ENCODE measurements at places on chromosomes 3 and 15.

DNA sequence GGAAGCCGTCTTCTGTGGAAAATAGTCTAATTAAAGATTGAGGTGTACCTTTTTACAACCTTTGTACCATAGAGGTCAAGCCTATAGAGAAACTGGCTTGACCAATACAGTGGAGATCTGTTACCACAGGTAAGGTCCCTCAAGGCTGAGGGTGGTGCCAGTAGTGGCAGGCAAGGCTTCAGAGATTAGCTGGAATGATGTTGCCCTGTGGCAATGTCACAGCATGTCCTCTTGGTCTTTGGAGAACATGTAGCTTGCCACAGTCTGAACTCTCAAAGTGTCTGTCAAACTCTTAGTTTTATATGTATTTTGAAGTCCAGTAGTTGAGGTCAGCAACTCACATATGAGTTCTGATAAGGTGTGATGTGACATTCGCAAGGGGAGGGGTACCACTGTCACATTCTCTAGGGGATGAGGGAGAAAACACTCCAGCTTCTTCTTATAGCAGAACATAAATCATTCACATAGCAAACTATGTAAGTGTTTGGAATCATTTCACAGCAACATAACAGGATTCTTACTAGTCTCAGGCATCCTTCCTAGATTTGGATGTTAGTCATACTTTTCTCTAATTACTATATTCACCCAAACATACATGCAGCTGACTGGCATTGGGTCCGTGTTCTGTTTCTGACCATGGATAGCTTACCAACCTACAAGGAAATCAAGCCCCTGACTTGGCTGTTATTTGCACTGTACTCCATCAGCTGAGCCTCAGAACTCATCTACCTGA lies 173.6 kb downstream of the UBE2E2 start:
- DNase-seq = no peak

GRCh38 chr3:31847760-31848159 lies 133.3 kb downstream of the OSBPL10 start:
- no peak for DNase-seq

DNA sequence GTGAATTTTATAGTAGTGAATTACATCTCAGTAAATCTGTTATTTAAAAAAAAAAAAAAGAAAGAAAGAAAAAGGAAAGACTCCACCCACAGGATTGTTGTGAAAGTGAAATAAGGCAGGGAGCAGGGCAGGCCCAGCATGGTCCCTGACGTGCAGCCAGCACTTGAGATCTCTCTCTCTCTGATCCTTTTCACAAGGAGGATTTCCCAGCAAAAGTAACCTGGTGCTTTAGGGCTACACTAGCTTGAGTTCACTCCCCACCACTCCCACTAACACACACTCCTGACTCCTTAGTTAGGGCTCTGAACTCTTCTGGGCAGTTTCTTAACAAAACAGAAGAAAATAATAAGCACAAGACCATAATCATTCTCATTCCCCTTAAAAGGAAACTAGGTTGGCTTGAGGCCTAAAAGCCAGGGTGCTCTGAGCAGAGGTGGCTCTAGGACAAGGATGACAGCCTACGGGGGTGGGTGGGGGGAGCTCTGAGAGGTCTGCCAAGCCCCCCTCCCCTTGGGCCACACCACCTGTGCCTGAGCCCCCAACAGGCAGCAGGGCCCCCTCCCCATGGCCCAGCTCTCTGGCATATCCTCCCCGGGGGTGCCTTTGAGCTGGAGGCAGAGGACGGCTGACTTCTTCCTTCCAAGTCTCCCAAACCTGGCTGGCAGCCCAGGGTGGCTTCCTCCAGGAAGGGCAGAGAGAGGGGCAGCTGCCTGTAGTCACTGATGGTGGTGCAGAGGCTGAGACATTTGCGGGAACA lies 856 bp downstream of the TMEM40 start:
- no peak for DNase-seq

DNA sequence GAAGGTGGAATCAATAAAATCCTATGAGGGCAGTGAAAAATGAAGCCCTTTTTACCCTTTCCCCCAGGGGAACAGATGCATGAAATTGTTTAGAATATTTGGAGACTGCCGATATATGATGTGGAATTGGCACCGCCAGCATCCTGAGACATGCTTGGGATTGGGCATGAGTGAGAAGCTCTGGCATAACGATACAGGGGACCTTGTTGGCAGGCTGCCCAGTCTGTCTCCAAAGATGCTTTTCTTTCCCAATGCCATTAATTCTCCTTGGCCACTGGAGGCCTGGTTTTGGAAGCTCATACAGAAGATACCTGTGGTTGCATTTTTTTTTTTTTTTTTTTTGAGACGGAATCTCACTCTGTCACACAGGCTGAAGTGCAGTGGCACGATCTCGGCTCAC lies 800.6 kb upstream of the LMCD1 start:
- no peak for DNase-seq

- DNase-seq = no peak
Observed at GRCh38 chr3:196689941-196690660, 21.9 kb downstream of the CEP19 start.

- no peak for DNase-seq
Observed at GRCh38 chr3:122021811-122022401, at the start of gene ILDR1. TSS of gene ILDR1 (minus strand) at chr3:122022247. CDS start at chr3:122022077, 170 bp downstream.

GRCh38 chr3:5645692-5646410 lies 458.3 kb downstream of the EDEM1 start:
- no peak for DNase-seq

DNA sequence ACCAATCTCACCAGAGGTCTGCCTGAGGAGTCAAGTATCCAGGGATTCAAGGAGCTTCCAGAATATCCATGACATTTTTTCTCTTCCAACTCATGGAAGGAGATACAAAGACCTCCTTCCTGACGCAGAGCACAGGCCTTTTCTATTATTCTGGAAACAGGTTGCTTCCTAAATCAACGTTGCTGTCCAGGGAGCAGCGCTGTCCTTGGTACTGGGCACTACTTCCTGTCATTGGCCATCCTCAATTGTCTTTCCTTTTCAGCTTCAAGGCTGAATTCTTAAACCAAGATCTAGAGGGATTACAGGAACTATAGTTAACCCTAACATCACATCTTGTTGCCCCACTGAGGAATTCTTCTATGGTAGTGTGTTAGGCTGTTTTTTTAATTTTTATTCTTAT lies 50.4 kb upstream of the TBC1D21 start:
- no peak for DNase-seq

DNA sequence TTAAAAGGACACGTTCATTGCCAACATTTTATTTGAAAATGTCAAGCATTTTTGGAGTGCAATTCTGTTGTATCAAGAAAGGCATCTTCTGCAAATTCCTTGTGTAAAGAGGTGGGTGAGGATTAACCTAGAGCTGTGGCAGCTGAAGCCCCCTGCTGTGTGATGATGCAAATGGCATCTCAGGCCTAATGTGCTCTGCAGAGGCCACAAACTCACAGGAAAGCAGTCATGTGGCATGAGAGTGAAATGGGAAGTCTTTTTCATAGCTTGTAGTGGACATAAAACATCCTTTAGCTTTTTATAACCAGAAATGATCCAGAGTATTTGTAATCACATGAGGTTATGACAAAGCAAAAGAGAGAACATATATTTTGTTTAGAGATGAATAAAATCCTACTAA lies 6.4 kb downstream of the CADM2 start:
- no peak for DNase-seq

DNA sequence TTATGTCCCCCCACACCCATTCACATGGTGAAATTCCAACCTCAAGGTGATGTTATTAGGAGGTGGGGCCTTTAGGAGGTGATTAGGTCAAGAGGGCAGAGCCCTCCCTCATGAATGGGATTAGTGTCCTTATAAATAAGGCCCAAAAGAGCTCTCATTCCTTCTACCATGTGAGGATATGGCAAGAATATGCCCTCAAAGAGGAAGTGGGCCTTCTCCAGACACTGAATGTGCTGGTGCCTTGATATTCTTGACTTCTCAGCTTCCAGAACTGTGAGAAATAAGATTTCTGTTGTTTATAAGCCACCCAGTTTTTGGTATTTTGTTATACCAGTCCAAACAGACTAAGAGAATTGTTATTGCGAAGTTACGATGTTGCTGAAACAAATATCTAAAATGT lies 94.4 kb downstream of the ANKRD28 start:
- no peak for DNase-seq

GRCh38 chr3:22713936-22714335 lies 489.2 kb upstream of the UBE2E2 start:
- no peak for DNase-seq

DNA sequence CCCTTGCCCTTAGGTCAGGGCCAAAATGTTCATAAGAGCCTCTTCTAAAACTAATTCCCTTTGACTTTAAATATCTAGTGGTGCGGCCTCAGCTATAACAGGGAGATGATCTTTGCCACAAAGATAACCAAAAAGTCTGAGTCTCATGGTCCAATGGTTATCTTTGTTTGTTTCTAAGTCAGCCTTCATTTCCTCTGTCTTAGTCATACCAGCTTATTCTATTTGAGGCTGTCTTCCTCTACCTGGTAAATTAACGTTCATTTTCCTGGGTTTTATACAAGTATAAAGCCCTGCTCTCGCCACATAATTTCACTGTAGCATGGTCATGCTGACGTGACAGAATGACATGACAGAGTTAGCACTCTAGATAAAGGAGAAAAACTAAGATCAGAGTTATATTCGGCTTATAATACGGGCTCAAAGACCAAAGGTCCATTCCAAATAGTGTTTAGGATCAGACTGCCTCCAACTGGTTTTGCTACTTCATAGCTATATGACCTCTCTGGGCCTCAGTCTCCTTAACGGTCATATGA lies 18.4 kb downstream of the ZNF860 start:
- DNase-seq = no peak

DNA sequence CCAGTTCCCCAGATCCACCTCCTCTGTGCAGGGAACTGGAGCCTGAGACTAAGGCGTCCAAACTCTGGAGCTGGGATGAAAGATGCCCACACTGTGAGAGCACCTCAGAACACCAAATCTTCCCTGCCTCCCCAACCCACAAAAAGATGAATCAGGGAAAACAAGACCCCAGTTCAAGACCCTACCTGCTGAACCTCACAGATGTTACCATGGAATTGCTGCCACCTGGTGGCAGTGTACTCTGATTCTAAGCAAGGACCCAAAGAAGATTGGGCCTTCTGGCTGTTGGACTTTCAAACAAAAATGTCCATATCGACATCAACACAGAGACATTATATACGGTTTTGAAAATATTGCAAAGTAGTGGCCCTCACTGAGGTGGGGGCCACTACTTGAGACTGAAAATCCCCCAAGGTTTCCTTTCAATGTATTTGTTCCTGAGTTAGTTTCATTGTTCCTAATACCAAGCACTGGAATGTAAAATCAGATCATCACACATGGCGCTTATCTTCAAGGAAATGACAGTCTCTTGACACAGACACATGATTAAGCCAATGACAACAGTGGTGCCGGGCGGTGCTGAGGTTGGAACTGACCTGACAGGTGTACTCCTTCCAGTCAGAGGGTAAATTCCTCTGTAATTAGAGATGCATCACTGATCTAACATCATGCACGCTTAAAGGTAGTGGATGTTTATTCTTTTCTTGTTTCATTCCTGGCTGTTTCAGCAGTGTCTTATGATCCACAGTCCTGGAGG lies 67.6 kb downstream of the SLC6A11 start:
- no peak for DNase-seq

DNA sequence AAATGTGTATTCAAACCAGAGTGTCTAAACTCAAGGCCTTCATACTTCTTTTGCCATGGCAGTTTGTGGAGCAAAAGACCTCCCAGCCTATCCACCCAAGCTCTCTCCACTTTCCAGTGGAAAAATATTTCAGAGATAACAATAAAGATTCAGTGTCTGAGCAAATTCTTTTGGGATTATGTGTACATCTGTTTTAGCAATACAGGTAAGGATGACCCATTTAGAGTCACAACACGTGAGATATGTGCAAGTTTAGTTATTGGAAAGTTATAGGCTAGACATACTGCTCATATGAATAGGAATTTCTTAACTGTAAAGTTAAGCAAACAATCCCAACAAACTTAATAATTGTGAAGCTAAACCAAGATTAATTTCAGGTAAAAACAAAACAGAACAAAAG lies 174.5 kb upstream of the LRIG1 start:
- DNase-seq = no peak
